ENCODE measurements at places on chromosomes 11 and 22.

DNA sequence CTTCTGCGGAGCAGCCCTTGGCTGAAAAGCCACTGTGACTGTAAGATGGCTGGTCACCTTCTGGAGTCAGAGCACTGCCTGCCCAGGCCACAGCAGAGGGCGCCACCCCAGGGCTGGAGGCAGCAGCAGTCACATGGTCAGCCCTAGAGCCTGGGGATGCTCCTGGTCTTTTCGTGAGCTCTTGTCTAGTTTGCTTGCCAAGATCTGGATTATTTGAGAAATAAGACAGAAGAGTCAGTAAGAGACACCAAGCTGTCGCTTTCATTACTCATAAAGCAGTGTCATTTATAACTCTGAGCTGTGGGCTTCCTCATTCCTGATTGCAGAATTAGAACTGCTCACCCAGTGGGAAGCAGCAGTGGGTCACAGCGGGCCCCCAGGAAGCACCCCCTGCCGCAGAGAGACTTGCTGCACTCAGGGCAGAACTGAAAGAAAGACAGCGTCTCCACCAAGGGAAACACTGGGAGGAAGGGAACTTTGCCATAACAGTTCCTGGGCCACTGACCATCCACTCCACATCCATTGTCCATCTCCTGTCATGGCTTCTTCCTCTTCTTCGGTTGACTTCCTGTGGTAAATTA is 56.7 kb downstream of the PPP6R2 start:
- no peak for DNase-seq

- no peak for DNase-seq
These were observed 44.2 kb upstream of the TTLL12 start for GRCh38 chr22:43230971-43231723.

DNA sequence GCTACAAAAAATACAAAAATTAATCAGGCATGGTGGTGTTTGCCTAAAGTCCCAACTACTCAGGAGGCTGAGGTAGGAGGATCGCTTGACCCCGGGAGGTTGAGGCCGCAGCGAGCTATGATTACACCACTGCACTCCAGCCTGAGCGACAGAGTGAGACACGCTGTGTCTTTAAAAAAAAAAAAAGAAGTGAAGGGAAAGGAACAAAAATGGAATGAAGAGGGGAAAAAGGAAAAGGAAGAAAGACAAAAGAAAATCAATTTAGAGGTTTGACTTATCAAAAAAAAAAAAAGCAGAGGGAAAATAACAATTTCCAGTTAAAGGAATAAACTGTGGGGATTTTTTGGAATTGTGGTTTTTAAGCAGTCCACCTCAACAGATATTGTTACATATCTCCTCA is 36.8 kb downstream of the MRTFA start:
- DNase-seq, result no peak

- DNase-seq, result no peak
These were observed 260.8 kb downstream of the MIAT start for GRCh38 chr22:26918226-26918625.

DNA sequence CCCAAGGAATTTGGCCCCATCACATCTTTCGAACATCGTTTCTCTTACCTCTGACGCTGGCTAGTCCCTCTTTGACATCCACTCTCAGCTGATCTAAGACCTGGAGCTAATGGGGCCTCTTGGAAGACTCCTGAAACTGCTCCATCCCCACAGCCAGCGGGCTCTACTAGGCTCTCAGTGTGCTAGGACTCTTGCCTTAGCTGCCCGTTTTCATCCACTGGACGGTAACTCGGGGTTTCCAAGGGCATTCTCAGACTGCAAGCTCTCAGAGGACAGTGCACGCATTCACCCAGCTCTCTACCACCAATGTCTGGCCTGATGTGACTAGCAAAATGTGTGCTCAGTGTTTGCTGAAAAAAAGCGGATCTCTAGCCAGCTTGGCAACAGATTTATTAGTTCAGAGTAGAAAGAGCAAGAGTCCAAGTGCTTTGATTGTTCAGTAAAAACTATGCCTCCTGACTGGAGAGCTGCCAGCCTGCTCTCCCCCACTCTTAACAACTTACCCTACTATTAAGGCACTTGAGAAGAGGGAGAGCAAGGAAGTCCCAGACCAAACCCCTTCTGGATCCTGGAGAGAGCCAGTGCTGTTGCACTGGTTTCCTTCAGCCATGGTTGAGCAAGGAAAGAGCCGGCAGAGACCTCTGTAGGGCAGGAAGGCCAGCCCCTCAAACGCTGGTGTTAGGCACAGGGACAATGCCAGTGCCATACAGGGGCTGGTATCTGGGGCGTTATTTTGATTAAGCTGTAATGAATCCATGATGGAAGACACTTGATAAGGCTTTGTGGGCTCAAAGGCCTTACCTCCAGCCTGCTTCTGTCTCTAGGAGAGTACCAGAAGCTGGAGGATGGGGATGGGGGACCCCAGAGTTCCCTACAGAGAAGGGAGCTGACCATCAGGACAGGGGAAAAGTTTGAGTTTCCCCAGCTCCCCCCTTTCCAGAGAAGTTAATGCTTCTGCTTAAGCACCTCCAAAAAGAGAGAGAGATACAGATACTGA is 9.2 kb downstream of the RELA start:
- DNase-seq, result no peak

DNA sequence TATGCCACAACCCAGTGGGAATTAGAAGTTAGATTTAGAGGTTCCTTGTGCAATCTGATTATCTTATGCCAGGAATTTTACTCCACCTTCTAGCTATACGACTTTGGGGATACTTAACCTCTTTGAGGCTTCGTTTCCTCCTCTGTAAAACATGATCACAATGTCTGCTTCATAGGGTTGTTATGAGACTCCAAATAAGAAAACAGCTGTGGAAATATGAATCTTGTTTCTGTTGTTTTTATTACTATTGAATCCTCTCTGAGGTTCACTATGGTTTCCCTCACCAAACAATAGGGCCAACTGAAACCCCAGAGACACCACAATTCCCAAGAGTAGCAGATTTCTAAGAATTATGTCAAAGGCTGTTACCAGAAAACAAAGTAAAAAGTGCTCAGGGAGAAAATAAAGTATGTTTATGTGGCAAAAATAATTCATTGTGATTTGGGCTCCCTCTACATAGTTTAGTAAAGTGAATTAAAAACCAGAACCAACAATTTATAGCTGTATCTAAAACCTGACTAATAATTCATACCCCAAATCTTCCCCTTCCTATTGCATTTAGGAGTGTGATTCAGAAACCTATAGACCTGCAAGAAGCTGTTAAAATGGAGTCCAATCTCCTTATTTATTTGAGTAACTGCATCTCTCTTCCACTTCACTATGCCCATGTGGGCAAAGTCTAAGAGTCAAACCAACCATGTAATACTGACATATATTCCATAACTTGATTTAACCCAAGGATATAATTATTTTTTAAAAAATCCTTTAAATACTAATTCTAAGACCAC is 38.4 kb downstream of the AMBRA1 start:
- no peak for DNase-seq

GRCh38 chr11:15730263-15730994 is 615.7 kb downstream of the INSC start:
- DNase-seq, result no peak

DNA sequence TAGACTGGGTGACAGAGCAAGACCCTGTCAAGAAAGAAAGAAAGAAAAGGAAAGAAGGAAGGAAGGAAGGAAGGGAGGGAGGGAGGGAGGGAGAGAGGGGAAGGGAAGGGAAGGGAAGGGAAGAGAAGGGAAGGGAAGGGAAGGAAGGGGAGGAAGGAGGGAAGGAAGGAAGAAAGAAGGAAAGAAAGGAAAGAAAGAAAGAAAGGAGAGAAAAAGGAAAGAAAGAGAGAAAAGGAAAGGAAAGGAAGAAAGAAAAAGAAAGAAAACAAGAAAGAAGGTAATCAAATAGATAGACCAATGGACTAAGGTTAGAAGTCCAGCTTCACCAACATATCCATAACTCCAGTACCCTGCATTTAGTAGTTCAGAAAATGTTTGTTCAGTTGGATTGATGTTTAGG is 18.2 kb upstream of the EMSY start:
- DNase-seq, result no peak

GRCh38 chr11:77104727-77105126 is 2.1 kb downstream of the OMP start:
- no peak for DNase-seq

- DNase-seq, result no peak
These were observed 41.8 kb downstream of the DDI1 start for GRCh38 chr11:104078245-104078644.

DNA sequence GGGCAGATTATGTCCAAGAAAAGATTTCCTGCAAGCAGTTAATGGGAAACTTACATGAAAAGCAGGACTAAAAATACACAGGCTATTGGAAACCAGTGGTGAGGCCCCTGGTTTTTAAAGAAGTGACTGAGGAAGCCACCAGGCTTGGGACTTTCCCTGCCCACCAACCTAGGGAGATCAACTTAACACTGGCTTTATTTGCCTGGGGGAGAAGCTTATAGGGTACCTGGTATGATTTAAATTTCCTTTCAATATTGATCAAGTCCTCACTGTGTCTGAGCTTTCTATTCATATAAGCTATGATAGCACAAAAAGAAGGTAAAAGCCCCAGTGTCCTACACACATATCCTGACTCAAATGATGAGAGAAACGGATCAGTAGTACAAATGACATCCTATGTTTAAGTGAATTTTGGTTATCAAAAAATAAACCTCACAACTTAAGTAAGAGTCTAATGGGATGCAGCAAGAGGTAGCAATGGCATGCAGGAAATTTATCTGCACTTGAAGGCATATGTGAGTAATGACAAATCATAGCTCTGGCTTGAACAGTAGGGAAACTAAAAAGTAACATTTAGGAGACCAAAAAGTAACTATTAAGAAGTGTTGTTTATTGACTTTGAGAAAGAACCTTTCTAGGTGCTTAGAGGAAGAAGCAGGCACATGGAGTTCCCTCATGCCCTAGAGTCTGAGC is 85.3 kb downstream of the GAB2 start:
- no peak for DNase-seq
